ENCODE measurements at places on chromosomes 6 and 20.

DNA sequence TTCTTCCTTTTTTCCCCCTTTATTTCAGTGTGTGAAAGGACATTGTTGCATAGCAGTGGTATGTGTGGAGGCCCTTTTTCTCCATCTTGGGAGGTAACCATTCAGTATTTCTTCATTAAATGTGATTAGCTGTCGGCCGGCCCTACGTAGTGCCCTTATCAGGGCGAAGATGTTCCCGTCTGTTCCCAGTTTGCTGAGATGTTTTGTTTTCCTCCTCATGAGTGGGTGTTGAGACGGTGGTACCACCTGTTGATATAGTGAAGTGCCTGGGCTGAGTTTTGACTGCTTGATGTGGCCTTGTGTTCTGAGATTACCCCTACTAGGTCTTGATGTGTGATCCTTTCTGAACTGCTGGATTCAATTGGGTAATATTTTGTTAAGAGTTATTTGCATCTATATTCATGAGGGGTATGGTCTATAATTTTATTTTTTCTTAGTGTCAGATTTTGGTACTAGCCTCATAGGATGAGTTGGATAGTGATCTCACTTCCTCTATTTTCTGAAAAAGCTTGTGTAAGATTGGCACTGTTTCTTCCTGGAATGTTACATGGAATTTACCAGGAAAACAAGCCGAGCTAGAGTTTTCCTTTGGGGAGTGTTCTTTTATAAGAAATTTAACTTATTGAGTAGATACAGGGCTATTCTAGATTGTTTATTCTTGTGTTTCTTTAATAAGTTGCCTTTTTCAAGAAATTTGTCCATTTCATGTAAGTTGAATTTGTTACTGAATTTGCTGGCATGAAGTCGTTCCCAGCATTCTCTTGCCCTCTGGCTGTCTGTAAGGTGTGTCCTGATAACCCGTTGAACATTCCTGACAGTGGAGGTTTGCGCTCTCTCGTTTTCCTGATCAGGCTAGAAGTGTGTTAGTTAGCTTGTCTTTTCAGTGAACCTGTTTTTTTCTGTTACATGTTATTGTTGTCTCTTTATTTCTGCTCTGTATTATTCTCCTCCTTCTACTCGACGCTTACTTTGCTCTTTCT lies 4.3 kb downstream of the MTG2 start:
- DNase-seq, result no peak

GRCh38 chr20:13245250-13245723 lies 24.2 kb downstream of the ISM1 start:
- DNase-seq, result no peak

DNA sequence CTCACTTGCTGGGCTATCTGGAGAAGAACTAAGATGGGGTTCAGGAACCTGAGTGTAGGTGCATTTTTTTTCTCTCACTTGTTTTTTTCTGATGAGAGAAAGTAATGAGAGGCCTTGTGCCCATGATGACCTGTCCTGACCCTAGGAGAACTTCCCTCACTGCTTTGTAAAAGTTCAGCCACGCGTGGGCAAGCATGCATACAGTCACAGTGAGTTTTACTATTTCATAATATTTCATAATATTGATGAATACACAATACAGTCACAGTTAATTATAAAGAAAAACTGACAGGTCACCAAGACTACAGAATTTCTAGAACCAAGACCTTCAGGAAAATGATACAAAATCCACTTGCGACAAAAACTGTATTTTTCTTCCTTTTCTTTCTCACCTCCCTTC lies 111.8 kb downstream of the MAP7 start:
- no peak for DNase-seq

GRCh38 chr6:93413190-93413589 lies 6.2 kb downstream of the EPHA7 start:
- DNase-seq, result no peak

DNA sequence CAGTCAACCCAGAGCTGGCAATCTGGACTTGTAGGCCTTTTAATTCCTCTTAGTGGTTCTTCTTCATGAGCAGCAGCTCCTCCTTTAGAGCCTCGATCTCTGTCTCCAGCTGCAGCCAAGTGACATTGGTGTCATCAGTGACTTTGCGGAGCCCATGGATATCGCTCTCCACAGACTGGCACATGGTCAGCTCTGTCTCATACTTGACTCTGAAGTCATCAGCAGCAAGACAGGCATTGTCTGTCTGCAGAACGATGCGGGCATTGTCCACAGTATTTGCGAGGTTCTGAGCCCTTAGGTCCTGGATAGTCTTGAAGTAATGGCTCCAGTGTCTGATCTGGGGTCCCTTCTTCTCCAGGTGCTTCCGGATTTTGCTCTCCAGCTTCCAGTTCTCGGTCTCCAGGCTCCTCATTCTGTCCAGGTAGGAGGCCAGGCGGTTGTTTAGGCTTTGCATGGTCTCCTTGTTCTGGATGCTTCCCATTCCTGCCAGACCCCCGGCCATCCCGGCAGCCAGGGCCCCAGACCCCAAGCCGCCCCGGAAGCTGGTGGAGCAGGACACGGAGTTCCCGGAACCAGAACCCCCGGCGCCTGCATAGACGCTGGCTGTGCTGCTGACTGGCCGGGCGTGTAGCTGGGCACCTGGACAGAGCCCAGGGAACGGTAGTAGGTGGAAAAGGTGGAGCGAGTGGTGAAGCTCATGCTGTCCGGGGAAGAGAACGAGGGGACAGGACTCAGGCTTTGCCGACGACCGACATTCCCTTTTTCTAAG lies 15.1 kb downstream of the RFPL4B start:
- DNase-seq, result no peak

DNA sequence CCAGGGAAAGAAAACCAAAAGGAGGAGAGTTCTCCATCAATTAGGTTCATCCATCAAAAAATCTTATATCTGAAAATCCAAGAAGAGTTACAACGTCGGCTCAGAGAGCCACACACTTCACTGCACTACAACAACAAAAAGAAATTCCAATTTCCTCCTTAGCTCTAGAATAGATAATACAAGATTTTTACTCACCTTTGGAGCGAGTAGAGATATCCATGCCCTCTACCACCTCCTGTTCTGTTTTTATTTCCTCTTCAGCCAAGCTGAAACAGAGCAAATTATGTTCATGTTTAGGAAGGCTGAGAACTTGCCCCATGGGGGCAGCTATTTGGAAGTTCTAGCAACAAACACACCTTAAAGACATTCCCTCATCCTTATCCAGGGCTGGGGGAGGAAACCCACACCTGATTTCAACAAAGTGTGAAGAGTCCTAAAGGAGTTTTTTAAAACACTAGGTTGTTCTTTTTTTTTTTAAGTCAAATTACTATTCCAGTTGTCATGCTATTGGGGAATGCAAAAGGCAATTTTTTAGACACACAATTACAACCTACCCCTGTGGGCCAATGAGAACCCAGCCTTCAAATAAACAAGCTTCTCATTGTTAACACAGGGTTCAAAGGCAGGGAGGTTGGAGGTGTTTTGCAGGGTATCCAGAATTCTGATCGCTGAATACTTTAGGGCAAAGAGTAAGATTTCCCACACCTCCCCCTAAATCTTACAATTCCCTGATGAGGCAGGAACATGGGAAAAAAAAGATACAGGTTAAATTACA lies 8.7 kb downstream of the ZMYND8 start:
- DNase-seq, result no peak

DNA sequence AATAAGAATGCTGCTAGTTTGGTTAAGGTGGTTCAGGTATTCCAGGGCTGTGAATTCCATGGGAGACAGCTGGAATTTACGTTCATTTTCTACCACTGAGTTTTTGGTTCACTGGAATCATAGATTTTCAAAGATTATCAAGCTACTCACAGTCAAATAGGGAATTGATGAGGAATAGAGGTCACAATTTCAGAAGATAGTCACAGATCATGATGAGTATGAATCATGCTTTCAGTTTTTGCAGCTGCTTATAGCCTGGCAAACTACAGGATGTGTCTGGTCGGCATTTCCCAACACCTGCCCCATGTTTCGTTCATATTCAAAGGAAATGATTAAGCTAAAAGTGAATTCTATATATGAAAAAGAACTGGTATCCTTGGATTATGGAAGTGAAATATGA lies 58.7 kb downstream of the BCKDHB start:
- DNase-seq, result no peak

GRCh38 chr6:142885182-142885867 lies 59.7 kb downstream of the HIVEP2 start:
- peak; percentile 7 for DNase-seq

DNA sequence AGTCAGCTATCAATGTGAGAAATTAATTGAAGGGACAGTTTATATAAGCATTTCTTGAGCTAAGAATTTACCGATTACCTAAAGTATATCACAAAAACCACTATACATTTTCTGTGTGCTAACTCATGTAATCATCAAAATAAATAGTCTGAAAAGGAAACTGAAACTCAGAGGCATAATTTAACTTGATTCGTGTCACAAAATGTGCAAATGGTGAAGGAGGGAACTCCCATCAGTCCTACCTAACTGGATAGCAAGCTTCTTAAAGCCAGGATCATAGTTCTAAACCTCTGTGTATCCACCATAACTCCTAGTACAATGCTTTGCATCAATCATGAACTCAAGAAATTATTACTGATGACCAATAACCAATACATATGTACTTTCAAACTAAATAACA lies 91.0 kb downstream of the ASCC3 start:
- no peak for DNase-seq

DNA sequence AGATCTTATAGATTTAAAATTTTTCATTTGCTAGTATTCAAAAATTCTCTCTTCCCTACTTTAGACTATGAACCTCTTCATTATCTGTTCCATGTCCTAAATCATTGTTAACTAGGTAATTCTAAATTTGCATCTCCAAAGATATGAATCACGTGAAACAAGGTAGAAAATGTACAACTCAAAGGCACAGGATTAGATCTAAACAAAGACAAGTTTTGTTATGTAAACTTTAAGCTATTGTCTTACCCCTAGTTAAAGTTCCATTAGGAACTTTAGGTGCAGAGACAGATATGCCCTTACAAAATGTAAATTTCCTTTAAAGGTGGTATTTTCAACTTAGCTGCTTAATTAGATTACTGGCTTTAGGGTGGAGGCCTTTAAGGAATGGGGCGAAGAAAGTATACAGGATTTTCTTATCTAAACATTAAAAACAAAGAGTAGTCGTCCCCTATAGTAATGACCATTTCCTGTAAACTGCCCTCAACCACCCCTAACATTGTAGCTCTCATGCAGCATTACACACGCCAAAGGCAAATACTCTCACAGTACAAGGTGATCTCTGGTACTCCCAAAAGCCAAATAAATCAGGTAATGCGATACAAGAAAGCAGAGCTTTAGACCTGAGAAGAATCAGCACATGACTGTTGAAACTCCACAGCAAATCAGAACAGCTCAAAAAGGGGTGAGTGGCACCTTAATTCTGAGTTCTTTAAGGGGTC lies 57.4 kb upstream of the MRAP2 start:
- no peak for DNase-seq

DNA sequence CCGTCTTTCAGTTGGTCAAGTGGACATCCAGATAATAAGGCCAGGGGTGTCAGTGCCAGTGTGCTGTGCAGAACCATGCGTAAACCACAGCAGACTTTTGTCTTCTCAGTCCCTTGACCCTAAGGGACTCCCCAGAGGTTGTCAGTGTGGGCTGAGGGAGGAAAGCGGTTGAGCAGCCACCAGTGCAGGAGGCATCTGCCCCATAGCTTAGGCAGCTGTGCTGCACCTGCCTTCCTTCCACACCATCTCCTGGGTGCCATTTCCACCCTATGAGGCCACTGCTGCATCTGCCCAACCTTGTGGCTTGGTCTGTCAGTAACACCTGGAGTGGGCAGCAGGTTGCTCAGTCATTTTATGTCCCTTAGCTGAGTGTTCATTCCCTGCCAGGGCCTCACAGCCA lies 26.0 kb downstream of the PRPF6 start:
- no peak for DNase-seq

DNA sequence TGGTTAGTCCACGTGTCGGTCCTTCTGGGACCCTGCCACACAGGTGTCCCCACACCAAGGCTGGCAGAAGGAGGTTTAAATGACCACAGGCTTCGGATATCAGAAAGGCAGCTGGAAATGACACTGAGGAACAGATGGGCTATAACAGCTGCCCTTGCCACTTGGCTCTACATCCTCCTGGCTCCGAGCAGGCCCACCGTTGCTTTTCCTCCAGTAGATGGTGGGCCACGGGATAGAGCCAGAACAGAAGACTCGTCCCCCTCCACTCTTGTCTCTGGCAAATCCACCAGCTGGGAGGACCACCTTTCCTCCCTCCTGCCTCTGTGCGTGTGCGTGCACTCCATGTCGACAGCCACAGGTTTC lies 17.6 kb downstream of the WRNIP1 start:
- no peak for DNase-seq

DNA sequence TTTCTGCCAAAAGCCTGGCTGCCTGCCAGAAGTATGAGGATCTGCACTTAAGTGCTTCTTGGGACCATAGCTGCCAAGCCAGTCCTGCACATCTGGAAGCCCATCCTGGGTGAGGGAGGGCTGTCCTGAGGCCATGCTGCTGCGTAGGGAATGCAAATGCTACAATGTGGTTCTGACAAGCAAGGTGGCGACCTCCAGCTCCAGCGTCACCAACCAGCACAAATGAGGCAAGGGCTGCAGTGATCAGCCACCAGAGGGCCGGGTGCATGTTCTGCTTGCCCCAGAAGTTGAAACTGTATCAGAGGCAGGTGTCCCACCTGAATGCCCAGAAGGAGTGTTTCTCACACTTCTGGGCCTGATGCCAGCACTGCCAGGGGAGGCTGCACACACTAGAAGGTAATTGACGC lies 99.1 kb upstream of the KCNQ5 start:
- no peak for DNase-seq

DNA sequence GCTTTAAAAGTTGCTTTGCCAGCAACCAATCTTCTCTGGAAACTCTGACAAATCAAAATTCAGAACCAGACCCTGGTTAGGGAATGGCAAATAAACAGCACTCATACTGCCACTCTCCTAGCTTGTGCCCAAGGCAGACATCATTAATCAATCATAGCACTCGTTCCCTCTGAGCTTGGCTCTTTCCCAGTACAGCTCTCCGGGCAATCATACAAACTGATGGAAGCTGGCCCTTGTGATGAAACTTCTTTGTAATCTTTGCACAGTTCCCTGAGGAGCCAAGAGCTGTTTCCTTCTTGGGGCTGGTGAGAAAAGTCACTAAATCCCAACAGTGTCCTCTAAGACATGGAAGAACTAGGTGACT lies 34.7 kb downstream of the KIAA1755 start:
- DNase-seq, result no peak

- no peak for DNase-seq
Observed at GRCh38 chr6:122388945-122389344, 10.5 kb upstream of the HSF2 start.

- DNase-seq, result no peak
Observed at GRCh38 chr6:74152096-74152675, 456.2 kb downstream of the CD109 start.

DNA sequence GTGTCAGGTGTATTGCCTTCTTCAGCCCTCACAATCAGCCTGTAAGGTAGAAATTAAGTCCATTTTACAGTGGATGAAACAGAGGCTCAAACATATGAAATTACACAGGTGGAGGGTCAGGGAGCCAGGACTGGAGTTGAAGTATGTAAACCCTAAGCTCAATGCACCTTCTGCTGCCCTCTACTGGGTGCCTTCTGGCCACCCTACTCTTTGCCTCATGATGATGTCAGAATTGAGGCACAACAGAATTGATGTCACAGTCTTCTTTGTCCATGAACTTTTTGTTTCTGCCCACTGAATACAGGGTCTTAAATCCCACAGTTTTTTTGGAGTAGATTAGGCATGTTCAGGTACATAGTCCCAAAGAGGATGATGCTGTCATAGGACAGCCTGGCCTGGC lies 400.8 kb upstream of the CHD6 start:
- no peak for DNase-seq

Measured in stimulated activated CD4-positive, alpha-beta T cell treated with anti-CD3 and anti-CD28 coated beads, Interleukin-1b, Interleukin-23, amount 100 ng/mL, for 1 hour (primary cell).